ENCODE measurements at places on chromosomes 4 and X. TPM values are rescaled to one million over a fixed set of nuclear protein-coding genes. Genes with fewer than 3 reads are reported as not detected.

DNA sequence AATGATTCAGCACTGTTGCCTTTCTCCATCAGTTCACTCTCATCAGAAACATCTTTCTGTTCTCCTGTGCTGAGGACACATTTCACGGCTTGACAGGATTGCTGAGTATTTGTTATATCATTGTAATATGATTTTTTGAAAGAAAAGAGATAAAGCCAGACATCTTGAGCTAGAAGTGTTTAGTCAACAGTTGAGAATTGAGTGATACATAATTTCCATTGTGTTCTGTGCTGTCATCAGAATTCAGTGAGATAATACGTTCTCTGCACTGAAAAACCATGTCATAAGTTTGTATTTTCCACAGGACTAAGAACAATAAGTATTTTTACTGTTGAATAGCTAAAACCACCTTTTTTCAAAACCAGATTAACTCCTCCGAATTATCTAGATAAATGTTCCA is 50.2 kb upstream of the GPRIN3 start:
- DNase-seq, result no peak

- DNase-seq, result peak; percentile 37
Measured at GRCh38 chrX:40174001-40174853, 76.5 kb upstream of the BCOR start.

Gene SMR3B
- not detected for total RNA-seq

Gene CTAG1A
- not detected for total RNA-seq

Gene SORBS2
- total RNA-seq, result 118 TPM

Gene RPS6KA6
- total RNA-seq, result 1.5 TPM

Measured in uterus (tissue), 4 donors.